ENCODE measurements at places on chromosomes 6 and 20. TPM values are rescaled to one million over a fixed set of nuclear protein-coding genes. Genes with fewer than 3 reads are reported as not detected.

The PTK6 gene
- 0.17 TPM for total RNA-seq

The DEFB132 gene
- total RNA-seq = not detected

- no peak overlapping the region for H3K27ac ChIP-seq
- H3K4me1 ChIP-seq = no peaks in the 10 kb centered on the region
- DNase-seq = no peak
- no peak overlapping the region for H3K4me3 ChIP-seq
- H3K27me3 ChIP-seq = no peaks in the 10 kb centered on the region
Measured at GRCh38 chr6:159214281-159214680, 45.1 kb downstream of the FNDC1 start.

DNA sequence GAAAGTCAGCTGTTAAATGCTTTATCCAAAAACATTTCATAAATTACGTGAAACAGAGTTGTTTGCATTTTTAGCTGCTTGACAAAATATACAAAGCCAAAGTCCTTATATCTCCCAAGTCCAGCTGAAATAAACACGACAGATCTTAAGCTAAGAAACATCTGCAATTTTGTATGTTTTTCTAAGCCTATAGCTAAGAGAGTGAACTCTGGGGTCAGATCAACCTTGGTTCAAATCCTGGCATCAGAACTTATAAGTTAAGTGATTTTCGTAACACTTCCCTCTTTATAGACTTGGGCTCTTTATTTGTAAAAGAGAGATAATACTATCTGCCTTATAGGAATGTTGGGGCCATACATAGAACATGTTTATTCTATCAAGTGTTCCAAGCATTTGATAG, 176.7 kb downstream of the PTPRK start:
- H3K27ac ChIP-seq = no peak overlapping the region
- H3K36me3 ChIP-seq = no peaks in the 10 kb centered on the region
- DNase-seq = no peak

- no peak overlapping the region for H3K4me3 ChIP-seq
- H3K27me3 ChIP-seq = no peaks in the 10 kb centered on the region
- H3K4me1 ChIP-seq = no peaks in the 10 kb centered on the region
- H3K27ac ChIP-seq = no peak overlapping the region
Measured at GRCh38 chr6:170473301-170473717, 79.8 kb downstream of the PSMB1 start.

DNA sequence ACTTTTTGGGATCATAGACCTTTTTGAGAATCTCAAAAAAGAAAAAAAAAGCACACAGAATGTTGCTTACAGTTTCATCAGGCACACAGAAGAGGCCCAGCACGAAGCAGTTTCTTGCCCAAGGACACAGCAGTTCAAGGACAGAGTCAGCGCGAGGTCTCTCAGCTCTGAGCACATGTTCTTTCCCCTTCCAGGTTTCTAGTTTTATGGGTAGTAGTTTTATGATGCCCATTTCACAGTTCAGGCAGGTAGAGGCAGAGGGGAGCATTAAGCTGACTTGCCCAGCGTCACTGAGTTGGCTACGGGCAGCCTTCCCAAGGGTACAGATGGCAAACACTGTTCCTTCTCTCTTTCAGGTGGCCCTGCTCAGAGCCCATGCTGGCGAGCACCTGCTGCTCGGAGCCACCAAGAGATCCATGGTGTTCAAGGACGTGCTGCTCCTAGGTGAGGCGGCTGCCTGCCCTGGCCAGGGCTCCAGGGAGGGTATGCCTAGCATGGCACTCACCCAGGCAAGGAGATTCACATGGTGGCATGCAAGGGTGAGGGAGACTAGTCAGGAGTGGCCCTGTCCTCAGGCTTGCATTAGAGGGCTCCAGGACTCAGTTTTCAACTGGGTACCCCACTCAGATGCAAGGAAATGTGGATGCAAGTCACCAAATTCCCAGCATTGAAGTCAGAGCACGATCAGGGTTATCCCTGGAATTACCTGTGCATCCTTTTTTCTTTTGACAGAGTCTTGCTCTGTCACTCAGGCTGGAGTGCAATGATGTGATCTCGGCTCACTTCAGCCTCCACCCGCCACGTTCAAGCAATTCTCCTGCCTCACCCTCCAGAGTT, 57.4 kb upstream of the TTPAL start:
- H3K4me1 ChIP-seq = no peaks in the 10 kb centered on the region
- H3K27me3 ChIP-seq = no peaks in the 10 kb centered on the region
- H3K36me3 ChIP-seq = no peaks in the 10 kb centered on the region
- DNase-seq = no peak

DNA sequence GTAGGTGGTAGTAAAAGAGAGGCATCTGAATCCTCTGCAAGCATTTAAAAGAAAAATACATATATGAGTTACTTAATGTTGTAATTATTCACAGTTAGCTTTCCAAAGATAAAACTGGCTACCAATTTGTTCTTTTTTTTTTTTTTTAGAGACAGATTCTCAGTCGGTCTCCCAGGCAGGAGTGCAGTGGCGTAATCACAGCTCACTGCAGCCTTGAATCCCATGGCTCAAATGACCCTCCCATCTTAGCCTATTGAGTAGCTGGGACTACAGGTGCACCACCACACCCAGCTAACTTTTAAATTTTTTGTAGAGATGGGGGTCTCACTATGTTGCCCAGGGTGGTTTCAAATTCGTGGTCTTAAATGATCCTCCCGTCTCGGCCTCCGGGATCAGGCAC, 36.5 kb downstream of the SGK1 start:
- no peaks in the 10 kb centered on the region for H3K4me1 ChIP-seq
- no peak overlapping the region for H3K4me3 ChIP-seq
- no peak overlapping the region for H3K27ac ChIP-seq
- no peak for DNase-seq
- no peaks in the 10 kb centered on the region for H3K36me3 ChIP-seq
- no peaks in the 10 kb centered on the region for H3K27me3 ChIP-seq
